ENCODE measurements at places on chromosomes 11 and 22.

DNA sequence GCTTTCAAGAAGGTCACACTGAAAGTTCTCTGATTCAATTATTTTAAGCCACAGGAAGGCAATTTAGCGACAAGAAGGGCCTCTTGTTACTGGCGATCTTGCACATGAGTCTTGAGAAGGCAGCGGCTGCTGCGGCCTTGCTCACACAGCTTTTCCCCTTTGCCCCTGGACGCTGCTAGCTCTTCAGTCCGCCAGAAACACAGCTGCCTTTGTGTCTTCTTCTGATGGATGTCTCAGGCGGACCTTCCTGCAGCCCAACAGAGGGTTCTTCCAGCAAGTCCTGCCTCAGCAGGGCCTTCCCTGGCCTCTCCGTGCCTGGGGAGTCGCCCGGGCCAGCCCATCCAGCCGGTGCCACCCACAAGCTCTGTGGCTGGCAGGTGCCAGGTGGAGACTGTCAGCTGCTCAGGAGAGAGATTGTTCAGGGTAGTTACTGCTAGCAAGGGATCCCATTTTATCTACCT lies 59.4 kb downstream of the PKNOX2 start:
- DNase-seq, result no peak

DNA sequence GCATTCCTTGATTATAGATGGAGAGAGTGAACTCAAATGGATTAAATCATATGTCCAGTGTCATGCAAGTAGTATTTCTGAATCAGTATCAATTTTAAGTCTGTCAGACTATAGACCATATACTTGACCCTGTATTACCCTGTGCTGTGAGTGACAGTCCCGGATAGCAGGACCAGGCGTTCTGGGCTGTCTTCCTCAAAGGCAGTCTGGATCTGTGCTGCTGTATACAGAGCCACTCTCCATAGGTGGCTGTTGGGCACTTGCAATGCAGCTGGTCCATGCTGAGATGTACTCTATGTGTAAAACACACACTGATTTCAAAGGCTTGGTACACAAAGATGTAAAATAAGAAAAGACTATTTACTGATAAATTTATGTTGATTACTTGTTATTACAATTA lies 294.3 kb downstream of the OPCML start:
- DNase-seq, result no peak

GRCh38 chr22:33440756-33441155 lies 382.6 kb upstream of the SYN3 start:
- DNase-seq, result no peak

DNA sequence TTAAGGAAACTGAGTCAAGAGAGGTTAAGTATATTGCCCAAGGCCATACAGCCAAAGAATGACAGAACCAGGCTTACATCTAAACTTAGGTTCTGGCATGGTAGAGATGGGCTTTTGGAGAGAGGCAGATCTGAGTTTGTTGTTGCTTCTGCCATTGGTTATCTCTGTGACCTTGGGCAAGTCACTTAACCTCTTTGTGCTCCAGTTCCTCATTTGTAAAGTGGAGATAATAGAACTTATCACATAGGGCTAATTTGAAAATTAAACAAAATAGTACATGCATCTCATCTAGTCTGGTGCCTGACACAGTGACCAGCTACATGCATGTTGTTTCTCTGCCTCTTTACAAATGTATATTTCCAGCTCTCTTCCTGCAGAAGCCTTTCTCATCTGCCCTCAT lies 47.0 kb upstream of the PLET1 start:
- DNase-seq, result no peak

- no peak for DNase-seq
These were observed at the start of gene EHBP1L1 for GRCh38 chr11:65575568-65576231. EHBP1L1 (plus strand) TSS chr11:65576053; CDS start chr11:65576303, 250 bp downstream.

DNA sequence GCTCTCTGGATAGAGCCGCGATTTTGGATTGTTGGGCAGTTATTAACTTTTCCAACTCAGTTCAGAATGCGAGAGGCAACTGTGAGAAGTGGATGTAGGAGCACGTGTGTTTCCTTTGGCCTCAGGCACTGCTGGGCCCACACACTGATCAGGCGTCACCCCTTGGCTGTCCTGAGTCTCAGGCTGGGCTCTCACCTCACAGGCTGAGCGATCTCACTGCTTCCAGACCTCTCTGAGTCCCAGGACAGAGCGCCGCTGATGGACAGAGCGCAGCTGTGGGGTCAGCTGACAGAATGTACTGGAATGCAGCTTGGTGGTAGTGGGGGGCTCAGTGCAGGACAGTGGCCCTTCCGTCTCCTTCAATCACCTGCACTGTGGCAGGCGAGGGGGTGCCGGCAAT lies 516.2 kb downstream of the TBC1D22A start:
- no peak for DNase-seq

DNA sequence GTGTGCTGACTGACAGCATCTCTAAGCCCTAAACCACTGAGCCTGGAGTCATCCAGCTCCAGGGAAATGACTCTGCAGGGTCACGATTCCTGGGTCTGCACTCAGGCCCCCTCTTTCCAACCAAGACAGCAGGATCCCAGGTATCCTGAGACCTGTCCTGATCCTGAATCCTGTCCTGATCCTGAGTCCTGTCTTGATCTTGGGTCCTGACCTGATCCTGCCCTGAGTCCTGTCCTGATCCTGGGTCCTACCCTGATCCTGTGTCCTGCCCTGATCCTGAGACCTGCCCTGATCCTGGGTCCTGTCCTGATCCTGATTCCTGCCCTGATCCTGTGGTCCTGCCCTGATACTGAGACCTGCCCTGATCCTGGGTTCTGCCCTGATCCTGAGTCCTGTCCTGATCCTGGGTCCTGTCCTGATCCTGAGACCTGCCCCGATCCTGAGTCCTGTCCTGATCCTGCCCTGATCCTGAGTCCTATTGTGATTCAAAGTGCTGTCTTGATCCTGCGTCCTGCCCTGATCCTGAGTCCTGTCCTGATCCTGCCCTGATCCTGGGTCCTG lies 1.4 kb upstream of the KRTAP5-6 start:
- DNase-seq, result peak; percentile 69

DNA sequence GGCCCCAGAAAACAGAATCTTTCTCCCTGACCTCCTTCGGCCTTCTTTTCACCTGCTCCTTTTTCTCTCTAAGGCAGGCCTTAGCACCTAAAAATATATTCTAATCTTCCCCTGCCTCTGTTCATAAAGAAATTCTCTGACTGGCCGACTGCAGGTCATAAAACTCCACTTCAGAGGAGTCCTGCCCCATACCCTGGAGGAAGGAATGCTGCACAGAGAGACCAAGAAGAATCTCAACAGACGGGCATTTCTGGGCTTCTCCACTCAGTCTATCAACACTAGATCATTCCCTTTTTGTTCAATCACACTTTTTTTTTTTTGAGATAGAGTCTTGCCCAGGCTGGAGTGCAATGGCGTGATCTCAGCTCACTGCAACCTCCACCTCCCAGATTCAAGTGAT lies 19.7 kb upstream of the PGA3 start:
- DNase-seq, result peak; percentile 2

GRCh38 chr11:61602775-61603569 lies 22.1 kb upstream of the SYT7 start:
- DNase-seq, result no peak

- DNase-seq, result no peak
These were observed 2.6 kb downstream of the CYTH4 start for GRCh38 chr22:37284805-37285355.

- DNase-seq, result no peak
These were observed 33.9 kb upstream of the ST14 start for GRCh38 chr11:130125638-130126037.

DNA sequence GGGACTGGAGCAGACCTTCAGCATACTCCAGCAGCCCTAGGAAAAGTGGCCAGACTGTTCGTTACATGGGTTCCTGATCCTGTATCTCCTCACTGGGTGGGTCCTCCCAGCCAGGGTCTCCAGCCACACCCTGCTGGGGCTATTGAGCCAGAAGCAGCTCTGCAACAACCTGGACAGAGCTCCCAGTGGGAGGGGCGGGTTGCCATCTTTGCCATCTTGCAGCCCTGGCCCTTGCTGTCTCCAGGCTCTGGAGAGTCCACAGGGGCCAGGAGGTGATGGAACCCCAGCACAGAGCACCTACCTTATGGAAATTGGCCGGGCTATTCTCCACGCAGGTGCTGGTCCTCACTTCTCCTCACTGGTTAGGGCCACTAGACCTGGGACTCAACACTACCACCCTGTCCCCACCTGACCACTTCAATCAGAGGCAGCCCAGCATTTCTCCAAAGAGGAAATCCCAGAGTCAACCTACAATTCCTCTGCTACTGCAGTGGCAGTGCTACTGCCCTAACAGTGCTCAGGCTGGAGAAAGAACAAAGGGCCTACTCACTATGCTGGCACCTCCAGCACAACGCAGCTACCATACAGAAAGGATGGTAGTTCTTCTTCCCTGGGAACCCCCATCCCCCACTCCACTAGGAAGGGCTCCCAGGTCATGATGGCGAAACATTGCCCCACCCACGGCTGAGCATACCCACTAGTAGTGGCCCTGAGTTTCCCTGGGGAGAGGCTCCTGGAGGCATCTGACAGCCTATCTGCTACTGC lies 290.2 kb upstream of the NCAM1 start:
- no peak for DNase-seq

- DNase-seq, result no peak
These were observed 26.4 kb downstream of the LRFN4 start for GRCh38 chr11:66883016-66883965.

- DNase-seq, result no peak
These were observed 16.1 kb downstream of the LRP5 start for GRCh38 chr11:68328374-68329091.

- DNase-seq, result no peak
These were observed 7.0 kb downstream of the RPS3 start for GRCh38 chr11:75406338-75406777.

DNA sequence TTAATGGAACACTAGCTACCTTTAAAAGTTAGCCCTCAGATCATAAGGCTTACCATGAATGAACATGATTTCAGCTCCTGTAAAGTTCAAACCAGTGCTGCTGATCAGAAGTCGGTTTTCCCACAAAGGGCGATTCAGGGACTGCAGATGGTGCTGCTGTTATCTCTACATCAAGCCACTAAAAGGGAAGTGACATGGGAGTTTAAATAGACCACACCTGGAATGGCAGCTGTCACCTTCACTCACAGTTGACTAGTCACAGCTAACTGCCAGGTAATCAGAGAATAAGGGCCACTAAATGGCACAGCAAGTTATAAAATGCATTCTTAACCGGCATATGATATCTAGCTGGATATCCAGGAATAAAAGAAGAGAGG lies 581.1 kb upstream of the ARHGAP42 start:
- no peak for DNase-seq

DNA sequence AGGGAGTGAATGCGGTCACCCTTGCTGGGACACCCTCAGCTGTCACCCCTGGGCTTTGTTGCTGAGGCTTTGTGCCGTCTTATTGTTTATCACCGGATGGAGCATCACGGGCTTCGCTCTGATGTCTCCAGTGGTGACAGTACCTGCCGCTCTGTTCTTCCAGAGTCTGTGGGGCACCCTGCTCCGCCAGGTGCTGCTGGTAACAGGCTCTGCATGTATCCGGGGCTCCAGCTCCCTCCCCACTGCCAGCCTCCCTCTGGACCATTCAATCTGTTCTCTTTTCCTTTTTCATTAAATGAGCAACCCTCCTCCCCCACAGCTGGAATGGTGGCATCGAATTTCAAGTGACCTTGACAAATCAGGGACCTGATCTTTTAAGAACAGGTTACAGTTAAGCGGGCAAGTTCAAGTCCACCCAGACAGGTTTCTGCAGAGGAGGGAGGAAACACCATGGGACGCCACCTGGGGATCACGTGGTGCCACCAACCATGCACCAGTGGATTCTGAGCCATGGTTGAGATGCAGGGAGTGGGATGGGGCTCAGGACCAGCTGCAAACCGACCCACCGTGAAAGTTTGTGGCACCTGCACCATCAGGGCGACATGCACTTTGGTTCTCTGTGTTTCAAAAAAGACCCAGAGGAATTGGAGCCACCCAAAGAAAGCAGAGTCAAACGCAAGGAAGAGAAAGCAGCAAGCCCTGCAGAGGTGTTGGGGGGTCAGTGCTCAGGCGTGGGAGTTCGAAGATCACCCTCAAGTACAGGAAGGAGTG lies 89.3 kb downstream of the BCR start:
- no peak for DNase-seq

- DNase-seq, result no peak
These were observed 20.5 kb upstream of the FSHB start for GRCh38 chr11:30210357-30210756.

All from mesenteric fat pad (tissue), 1 donor.